ENCODE measurements at places on chromosomes 6 and 20. TPM values are rescaled to one million over a fixed set of nuclear protein-coding genes. Genes with fewer than 3 reads are reported as not detected.

The DNAH8 gene
- total RNA-seq = under 0.01 TPM

The RNF146 gene
- 35.0 TPM for total RNA-seq

The LIN28B gene
- not detected for total RNA-seq

The DEFB124 gene
- total RNA-seq = not detected

DNA sequence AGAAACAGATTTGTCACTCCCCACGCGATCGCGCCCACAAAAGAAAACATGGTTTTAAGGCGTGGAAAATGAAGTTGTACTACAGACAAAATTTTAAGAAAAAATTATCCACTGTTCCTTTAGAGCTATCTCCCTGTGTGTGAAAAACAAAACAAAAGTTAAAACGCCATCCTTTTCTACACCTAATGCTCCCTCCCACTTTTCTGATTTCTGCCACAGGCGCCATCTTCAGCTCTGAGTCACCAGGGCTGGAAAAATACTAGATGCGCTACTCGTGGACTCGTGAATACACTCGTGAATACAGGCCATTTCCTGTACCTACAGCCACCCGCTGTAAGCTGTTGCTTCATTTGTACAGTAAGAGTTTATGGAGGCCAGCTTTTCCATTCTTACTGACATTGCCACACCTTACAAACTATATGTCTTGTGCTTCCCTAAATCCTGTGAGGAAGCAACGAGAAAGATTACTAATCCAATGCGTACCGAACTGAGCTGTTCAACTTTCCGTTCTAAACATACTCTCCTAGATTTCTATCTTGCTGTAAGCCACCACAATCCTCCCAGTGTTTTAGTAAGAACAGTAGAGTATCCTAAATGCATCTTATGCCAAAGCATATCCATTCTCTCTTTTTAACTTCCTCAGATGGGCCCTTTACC, 773 bp upstream of the AHI1 start:
- H3K4me3 ChIP-seq = peak overlapping the region; percentile 72
- no peaks in the 10 kb centered on the region for H3K36me3 ChIP-seq
- peak overlapping the region; percentile 88 for H3K27ac ChIP-seq
- H3K27me3 ChIP-seq = no peaks in the 10 kb centered on the region
- peak; percentile 94 for DNase-seq
- no peaks in the 10 kb centered on the region for H3K4me1 ChIP-seq

GRCh38 chr20:34663213-34663943, 13.5 kb downstream of the PIGU start:
- DNase-seq = peak; percentile 10
- H3K27ac ChIP-seq = no peak overlapping the region
- no peaks in the 10 kb centered on the region for H3K36me3 ChIP-seq
- H3K4me3 ChIP-seq = no peak overlapping the region
- peaks cover 2% of the 10 kb centered on the region for H3K4me1 ChIP-seq
- H3K27me3 ChIP-seq = no peaks in the 10 kb centered on the region

DNA sequence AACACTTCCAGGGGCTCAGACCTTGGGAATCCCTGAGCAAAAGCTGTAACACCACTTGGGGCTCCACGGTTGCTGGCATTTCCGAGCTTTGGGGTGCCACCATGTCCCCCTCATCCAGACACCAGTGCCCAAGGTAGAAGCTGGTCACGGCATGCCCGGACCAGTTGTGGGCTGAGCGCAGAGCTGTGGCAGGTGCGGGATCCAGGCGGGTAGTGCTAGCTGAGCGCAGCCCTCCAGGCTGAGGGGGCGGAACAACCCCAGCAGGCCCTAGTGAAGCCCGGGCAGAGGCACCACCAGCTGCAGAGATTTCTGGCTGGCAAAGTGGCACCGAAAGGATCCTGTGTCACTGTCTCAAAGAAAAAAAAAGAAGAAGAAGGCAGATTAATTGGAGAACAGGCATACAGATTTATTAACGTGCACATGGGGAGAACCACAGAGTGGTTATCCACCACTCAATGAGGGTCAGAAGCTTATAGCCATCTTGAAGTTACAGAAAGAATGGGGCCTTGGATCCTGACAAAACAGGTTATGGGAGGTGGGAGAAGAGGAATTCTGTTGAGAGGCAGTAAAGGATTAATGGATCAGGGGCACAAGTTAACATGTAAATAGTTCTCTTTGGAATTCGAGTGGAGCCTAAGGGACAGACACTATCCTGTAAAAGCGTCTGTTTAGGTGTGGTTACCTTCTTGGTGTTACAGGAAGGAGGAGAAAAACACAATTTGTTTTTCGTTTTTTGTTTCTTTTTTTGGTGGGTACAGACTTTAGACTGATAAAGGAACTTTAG, 107.5 kb downstream of the CD24 start:
- H3K4me3 ChIP-seq = no peak overlapping the region
- no peak overlapping the region for H3K27ac ChIP-seq
- H3K27me3 ChIP-seq = no peaks in the 10 kb centered on the region
- no peaks in the 10 kb centered on the region for H3K4me1 ChIP-seq
- no peaks in the 10 kb centered on the region for H3K36me3 ChIP-seq

- H3K27me3 ChIP-seq = no peaks in the 10 kb centered on the region
- H3K4me1 ChIP-seq = peaks cover 24% of the 10 kb centered on the region
- no peak overlapping the region for H3K4me3 ChIP-seq
- H3K27ac ChIP-seq = no peak overlapping the region
- H3K36me3 ChIP-seq = no peaks in the 10 kb centered on the region
Measured at GRCh38 chr20:10509376-10509775, 74.3 kb downstream of the SLX4IP start.

GRCh38 chr6:51241376-51241775, 422.7 kb downstream of the TFAP2B start:
- no peak overlapping the region for H3K27ac ChIP-seq
- no peaks in the 10 kb centered on the region for H3K4me1 ChIP-seq
- DNase-seq = no peak
- H3K36me3 ChIP-seq = no peaks in the 10 kb centered on the region
- no peak overlapping the region for H3K4me3 ChIP-seq

GRCh38 chr20:3898639-3899038, 9.5 kb downstream of the PANK2 start:
- no peak overlapping the region for H3K4me3 ChIP-seq
- no peaks in the 10 kb centered on the region for H3K27me3 ChIP-seq
- H3K36me3 ChIP-seq = peaks cover 4% of the 10 kb centered on the region
- no peak for DNase-seq

GRCh38 chr6:110114004-110114403, 65.5 kb downstream of the WASF1 start:
- no peaks in the 10 kb centered on the region for H3K36me3 ChIP-seq
- H3K27ac ChIP-seq = no peak overlapping the region
- H3K27me3 ChIP-seq = no peaks in the 10 kb centered on the region
- no peak overlapping the region for H3K4me3 ChIP-seq
- H3K4me1 ChIP-seq = no peaks in the 10 kb centered on the region
- DNase-seq = no peak

DNA sequence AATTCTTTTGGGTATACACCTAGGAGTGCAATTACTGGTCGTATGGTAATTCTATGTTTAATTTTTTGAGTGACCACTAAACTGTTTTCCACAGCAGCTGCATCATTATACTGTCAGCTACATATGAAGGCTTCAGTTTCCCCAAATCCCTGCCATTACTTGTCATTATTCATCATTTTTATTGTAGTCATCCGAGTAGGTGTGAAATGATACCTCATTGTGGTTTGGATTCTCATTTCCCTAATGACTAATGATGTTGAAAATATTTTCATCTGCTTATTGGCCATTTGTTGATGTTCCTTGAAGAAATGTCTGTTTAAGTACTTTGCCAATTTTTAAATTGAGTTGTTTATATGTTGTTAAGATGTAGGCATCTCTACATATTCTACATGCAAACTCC, 633.6 kb upstream of the IMPG1 start:
- no peaks in the 10 kb centered on the region for H3K27me3 ChIP-seq
- DNase-seq = no peak
- H3K36me3 ChIP-seq = no peaks in the 10 kb centered on the region
- no peak overlapping the region for H3K4me3 ChIP-seq

DNA sequence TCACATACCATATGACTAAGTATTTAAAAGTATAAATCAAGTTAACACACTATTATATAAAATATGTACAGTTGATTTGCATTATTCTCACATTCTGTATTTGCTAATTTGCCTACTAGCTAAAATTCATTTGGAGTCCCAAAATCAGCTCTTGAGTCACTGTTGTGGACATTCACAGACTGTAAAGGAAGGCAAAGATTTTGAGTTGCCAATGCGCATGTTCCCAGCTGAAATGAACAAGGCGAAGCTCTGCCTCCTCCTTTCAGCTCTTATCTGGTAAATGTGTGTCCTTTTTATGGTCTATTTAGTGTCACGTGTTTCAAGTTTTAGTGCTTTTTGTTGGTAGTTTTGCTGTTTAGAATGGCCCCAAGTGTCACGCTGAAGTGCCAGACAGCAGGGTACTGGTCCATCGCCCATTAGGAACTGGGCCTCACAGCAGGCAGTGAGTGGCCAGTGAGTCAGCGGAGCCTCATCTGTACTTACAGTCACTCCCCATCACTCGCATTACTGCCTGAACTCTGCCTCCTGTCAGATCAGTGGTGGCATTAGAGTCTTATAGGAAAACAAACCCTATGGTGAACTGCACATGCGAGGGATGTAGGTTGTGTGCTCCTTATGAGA, 87.2 kb upstream of the ADTRP start:
- H3K27me3 ChIP-seq = no peaks in the 10 kb centered on the region
- DNase-seq = peak; percentile 74
- no peak overlapping the region for H3K4me3 ChIP-seq
- no peak overlapping the region for H3K27ac ChIP-seq
- no peaks in the 10 kb centered on the region for H3K36me3 ChIP-seq

DNA sequence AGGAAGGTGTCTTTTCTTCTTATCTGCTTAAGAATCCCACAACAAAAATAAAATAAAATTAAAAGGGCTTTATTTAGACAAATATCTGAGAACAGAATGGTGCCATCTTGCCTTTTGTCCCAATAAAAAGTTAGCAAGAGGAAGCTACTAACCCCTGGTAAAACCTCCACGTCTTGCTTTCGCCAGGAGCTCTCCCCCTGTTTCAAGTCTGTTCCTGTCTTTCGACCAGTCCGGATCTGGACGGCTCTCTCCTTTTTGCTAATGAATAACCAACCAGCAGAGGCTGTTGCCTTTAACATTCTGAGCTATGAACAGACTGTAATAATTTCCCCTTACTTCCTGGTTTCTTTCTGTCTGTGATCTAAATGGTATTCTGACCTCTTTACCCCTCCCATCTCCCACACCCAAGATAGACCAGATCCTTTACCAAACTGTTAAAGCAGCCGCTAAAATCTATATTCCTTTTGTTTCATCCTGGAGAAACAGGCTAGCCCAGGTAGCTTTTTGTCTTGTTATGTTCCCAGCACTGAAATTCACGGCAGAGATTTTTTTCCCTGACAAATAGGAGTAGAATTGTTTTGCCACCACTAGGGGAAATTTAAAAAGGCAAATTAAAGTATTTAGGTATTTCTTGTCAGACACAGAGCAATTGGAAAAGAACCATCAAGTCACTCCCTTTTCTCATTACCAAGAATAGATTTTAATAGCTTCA, at the start of gene FRK:
TSS of gene FRK (minus strand) at position 320 of the 712 bp plus-strand sequence. CDS start 580 bp downstream, outside the sequence.
- no peaks in the 10 kb centered on the region for H3K36me3 ChIP-seq
- H3K27ac ChIP-seq = no peak within 1 kb of the TSS
- DNase-seq = peak; percentile 24
- H3K4me3 ChIP-seq = peak within 1 kb of the TSS; percentile 20

DNA sequence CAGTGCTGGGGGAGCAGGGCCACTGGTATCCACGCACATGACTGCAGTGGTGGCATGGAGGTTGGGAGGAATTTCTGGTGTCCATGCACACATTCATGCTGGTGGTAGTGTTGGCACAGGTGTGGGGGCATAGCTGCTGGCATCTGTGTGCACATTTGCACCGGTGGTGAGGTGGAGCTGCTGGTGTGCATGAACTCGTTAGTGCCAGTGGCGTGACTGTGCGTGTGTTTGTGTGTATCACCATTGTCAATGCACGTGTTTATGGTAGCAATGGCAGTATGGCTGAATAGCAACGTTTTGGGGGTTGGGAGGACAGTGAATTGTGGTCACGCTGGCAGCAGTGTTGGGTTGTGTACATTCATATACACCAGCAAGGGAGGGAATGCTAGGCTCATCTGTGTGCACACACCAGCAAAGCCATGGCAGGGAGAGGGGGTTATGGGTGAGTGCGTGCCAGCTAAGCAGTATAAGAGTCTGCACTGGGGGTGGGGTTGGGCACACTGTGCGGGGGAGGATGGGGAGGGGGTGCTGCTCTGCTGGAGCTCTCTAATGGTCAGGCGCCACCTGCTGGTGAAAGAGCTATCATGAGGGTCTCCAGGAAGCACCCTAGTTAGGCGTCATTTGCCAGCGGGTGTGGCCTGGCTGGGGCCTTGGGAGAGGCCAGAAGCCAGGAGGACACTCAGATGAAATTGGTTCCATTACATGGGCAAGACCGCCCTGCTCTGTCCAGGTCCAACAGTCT, 626.1 kb upstream of the ID4 start:
- DNase-seq = no peak
- H3K36me3 ChIP-seq = no peaks in the 10 kb centered on the region
- H3K4me1 ChIP-seq = no peaks in the 10 kb centered on the region
- no peak overlapping the region for H3K27ac ChIP-seq

DNA sequence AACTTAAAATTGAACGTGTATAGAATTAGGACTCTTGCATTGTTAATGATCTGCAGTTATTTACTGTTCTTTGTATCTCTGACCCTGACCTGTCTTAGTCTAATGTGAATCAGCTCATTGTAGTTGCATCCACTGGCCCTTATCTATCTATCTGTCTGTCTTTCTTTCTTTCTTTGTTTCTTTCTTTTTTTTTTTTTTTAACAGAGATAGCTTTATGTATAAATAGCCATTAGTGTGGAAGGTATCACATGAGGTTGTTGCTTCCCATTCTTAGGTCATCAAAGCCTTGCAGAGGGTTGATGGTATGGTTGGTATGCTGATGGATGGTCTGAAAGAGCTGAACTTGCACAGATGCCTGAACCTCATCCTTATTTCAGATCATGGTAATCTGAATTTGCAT, 59.9 kb downstream of the ENPP1 start:
- peaks cover 1% of the 10 kb centered on the region for H3K4me1 ChIP-seq
- no peaks in the 10 kb centered on the region for H3K27me3 ChIP-seq
- H3K27ac ChIP-seq = no peak overlapping the region
- no peak overlapping the region for H3K4me3 ChIP-seq

DNA sequence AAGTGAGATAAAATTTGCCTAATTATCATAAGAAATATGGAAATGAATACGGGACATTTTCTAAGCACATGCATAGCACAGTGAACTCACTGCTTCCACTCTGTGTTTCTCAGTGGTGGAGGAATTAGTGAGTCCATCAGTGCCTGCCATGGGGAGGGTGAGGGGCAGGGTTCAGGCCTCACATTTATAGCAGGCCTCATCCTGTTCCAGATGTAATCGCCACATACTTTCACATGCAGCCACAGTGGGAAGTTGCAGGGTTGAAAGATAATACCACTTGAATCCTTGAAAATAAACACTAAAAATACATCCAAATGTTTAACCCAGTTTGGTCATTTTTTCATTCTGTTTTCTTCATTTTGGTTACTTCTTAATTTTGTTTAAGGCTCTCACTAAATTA, 29.9 kb upstream of the ANKEF1 start:
- no peak for DNase-seq
- no peak overlapping the region for H3K4me3 ChIP-seq
- H3K36me3 ChIP-seq = no peaks in the 10 kb centered on the region
- no peak overlapping the region for H3K27ac ChIP-seq
- peaks cover 3% of the 10 kb centered on the region for H3K27me3 ChIP-seq

GRCh38 chr20:21920211-21920610, 214.7 kb downstream of the PAX1 start:
- no peaks in the 10 kb centered on the region for H3K36me3 ChIP-seq
- DNase-seq = no peak
- H3K4me1 ChIP-seq = no peaks in the 10 kb centered on the region
- no peak overlapping the region for H3K27ac ChIP-seq
- H3K27me3 ChIP-seq = no peaks in the 10 kb centered on the region
